ENCODE measurements at places on chromosomes 16 and 17. TPM values are rescaled to one million over a fixed set of nuclear protein-coding genes. Genes with fewer than 3 reads are reported as not detected.

DNA sequence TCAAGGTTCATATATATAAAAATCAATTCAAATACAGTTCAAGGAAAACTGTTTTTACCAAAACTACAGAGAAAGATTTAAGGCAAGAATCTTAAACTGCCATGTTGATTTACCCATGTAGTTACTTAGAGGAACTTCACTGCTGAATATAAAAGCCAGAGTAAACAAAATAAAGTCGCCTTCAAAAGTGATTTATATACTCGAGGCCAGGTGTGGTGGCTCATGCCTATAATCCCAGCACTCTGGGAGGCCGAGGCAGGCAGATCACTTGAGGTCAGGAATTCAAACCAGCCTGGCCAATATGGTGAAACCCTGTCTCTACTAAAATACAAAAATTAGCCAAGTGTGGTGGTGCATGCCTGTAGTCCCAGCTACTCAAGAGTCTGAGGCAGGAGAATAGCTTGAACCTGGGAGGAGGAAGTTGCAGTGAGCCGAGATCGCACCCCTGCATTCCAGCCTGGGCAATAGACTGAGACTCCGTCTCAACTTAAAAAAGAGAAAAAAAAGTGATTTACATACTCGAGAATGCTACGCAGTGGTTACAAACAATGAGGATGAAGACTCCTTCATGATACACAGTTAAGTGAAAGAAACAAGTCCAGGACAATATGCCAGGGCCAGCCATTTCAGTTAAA, 54.1 kb upstream of the CNEP1R1 start:
- DNase-seq = no peak

XAF1 gene
- total RNA-seq = 36.8 TPM

- no peak for DNase-seq
Measured at GRCh38 chr16:57935904-57936303, 35.0 kb downstream of the CNGB1 start.

HS3ST4 gene
- total RNA-seq = not detected

GRCh38 chr17:14831491-14831890, 433.6 kb downstream of the PMP22 start:
- DNase-seq = no peak

SLC38A8 gene
- not detected for total RNA-seq

GRCh38 chr16:86261379-86261778, 248.9 kb upstream of the FOXF1 start:
- DNase-seq = no peak

GRCh38 chr17:42019509-42020404, at the start of gene NKIRAS2:
NKIRAS2 (plus strand) TSS chr17:42020090; CDS start chr17:42021578, 1,488 bp downstream.
- DNase-seq = peak; percentile 67

CLEC18B gene
- total RNA-seq = not detected

CIBAR2 gene
- not detected for total RNA-seq

GRCh38 chr16:73743665-73744496, 552.7 kb upstream of the PSMD7 start:
- DNase-seq = no peak

DNA sequence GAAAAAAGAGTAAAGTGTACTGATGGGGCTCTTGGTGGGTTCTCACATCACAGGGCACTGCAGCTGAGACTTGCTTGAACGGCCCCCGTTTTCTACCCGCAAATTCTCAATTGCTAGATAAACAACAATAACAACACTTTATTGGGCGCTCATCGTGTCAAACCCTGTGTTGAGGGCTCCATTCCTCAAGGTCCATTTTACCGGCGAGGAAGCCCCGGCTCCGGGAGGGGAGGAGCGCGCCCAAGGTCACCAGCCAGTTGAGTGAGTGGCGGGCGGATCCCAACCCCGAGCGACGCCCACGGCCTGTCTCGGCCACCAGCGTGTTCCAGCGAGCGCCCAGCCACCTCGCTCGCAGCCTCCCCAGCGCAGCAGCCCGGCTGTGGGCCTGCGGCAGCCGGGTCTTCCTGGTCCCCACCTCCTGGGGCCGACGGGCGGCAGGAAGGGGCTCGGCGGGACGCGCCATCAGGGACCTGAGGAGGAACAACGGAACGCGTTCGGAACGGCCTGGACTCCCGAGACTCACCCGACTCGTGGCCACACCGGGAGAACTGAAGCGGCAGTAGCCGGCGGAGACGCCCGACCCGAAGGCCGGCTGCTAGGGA, 373 bp downstream of the CMC2 start:
- no peak for DNase-seq

NAA38 gene
- total RNA-seq = 49.5 TPM

DNA sequence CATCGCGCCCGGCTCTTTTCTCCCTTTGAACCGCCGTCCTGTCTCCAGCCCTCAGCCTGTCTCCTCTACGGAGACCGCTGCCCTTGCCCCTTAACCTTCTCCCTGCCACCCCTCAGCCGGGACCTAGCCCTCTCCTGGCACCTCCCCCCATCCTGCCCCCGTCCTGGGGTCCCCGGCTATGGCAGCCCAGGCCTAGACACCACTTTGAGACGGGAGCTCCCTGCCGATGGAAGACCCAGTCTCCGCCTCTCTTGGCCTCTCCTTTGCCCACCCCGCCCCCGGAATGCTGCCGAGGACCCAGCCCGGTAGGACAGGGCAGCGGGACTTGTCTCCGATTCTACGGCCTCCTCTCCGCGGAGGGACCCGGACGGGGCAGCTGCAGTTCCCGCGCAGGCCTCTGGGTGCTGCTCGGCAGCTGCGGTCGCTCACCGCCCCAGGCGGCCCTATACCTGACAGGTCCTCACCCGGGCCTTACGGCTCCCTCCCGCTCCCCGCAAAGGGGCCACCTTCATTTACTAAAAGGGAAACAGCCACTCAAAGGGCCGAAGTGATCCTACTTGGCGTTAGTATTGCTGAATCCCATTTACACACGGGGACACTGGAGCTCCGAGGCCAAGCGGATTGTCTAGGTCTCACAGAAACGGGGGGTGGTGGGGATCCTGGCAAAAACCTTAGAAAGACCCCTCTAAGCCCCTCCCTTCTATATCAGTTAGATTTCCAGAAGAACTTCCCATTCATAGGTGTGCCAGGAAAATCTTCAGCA, 32.6 kb upstream of the TAC4 start:
- no peak for DNase-seq

GRCh38 chr16:27326738-27327585, 13.2 kb downstream of the IL4R start:
- DNase-seq = peak; percentile 79

FDXR gene
- total RNA-seq = 4.4 TPM

DNA sequence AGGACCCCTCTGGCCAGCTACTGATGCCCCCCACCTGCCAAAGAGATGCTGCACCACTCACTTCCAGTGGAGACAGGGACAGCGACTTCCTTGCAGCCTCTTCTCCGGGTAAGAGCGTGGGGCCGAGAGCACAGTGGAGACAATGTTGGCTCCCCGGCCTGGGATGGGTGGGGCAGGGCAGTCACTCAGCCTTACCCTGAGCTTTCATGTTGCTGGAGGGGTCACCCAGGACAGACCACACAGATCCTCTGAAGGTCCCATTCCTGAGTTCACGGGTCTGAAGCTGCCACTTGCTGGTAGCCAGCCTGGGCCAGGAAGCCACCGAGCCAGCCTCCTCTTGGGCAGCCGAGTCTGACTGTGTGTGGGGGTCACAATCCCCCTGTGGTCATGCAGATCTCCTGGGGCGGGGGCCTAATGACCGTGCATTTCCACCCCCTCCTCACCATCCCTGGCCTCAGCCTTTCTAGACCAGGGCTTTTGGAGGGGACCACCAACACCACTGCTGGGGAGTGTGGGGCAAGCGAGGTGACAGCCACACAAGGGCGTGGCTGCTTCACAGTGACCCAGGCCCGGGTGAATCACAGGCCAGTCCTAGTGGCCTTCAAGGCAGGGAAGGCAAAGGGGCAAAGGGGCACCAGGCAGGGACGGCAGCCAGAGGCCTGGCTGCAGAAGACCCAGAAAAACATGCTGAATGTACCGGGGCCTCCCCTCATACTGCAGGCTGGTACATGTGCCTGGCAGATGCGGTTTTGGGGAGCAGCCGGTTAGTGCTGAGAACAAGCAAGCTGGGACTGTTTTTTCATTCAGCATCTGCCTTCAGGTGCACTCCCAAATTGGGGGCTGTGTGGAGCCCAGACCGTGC, 10.4 kb downstream of the TAF1C start:
- no peak for DNase-seq

DNA sequence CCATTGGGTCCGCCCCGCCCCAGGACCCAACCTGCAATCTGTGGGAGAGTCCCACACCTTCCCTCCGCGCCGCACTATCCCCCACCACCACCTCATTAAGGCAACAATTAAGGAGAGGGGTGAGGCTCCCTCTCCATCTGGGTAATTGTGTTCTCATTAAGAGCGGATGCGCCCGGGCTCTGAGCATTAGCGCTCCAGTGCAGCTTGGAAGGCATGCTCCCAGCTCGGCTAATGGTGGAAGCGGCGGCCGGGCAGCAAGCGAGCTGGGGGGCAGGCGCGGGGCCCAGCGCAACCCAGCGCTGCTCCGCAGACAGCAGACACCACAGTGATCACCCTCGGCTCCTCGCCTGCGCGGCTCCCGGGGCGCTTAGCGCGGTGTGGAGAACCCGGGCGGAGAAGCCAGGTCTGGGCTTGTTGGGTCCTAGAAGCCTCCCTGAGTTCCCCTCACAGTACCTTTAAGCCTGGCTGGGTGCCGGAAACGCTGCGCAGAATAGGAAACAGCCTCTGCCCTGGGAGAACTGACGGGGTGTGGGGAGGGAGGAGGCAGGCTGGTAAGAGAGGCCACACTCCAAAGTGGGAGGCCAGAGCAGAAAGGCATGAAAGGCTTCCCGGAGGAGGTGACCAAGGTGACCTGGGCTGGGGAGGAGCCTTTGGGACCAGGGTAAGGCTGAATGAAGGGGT, 6.4 kb downstream of the CBLN1 start:
- no peak for DNase-seq

DNA sequence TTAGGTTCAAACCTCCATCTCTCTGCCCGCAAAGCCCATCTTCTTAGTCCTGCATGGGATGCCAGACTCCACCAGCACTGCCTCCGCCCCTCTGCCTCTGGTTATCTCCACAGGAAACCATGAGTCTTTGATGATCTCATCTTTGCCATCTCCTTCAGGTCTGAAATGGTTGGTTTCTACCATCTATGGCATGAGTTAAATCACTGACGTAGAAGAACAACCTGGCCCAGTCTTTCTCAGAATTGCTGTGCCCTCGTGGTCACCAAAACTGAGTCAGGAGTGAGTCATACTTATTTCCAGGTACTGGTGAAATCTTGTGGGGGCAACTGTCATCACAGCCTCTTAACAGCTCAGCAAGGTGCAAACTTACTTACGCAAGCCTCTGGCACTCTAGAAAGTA, 468.7 kb upstream of the C16orf82 start:
- DNase-seq = no peak

- no peak for DNase-seq
Measured at GRCh38 chr17:44969144-44969780, 1.2 kb upstream of the C1QL1 start.

ARL5C gene
- total RNA-seq = not detected

- DNase-seq = peak; percentile 81
Measured at GRCh38 chr17:48544349-48545021, 424 bp downstream of the HOXB2 start.

GRCh38 chr17:77884967-77885641, 73.4 kb upstream of the TNRC6C start:
- no peak for DNase-seq

GRCh38 chr16:15446901-15447300, 12.5 kb downstream of the BMERB1 start:
- DNase-seq = no peak

GPR142 gene
- not detected for total RNA-seq

DNA sequence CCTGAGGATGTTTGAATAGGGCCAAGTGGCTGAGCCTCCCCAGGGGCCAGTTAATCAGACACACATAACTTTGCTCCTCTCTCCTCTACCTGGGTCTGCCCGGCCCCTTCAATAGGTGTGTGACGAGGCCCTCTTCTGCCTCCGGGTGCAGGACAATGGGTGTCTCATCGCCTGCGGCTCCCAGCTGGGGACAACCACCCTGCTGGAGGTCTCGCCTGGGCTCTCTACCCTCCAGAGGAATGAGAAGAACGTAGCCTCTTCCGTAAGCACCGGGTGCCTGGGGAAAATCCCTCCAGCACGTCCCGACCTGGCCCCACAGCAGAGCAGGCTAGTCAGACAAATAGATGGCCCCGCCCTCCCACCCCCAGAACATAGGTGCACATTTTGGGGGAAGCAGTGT, 16.1 kb upstream of the KIF19 start:
- no peak for DNase-seq

RDM1 gene
- not detected for total RNA-seq

- DNase-seq = no peak
Measured at GRCh38 chr17:79888811-79889634, 49.8 kb upstream of the CBX4 start.

SLC2A4 gene
- total RNA-seq = 7.7 TPM

GRCh38 chr16:57774705-57775285, 27.5 kb downstream of the KIFC3 start:
- DNase-seq = no peak

DNA sequence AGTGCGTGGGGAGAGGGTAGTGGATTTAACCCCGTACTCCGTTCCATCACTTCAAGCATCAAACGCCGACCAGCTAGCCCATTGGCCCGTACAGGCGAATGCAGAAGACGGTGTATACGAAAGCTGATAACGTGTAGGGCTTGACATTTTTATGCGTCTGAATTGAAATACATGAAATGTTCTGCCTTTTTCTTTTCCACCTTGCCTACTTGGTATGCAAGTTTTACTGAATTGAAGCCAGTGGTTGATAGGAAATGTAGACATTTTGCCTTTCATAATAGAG, 834 bp upstream of the STAT3 start:
- DNase-seq = no peak

GRCh38 chr16:56268799-56269198, 77.5 kb downstream of the GNAO1 start:
- no peak for DNase-seq

- DNase-seq = no peak
Measured at GRCh38 chr17:38844261-38844757, 9.2 kb downstream of the RPL23 start.

TSPAN10 gene
- 0.27 TPM for total RNA-seq

GRCh38 chr17:9985646-9986045, 80.6 kb upstream of the RCVRN start:
- DNase-seq = no peak

DNA sequence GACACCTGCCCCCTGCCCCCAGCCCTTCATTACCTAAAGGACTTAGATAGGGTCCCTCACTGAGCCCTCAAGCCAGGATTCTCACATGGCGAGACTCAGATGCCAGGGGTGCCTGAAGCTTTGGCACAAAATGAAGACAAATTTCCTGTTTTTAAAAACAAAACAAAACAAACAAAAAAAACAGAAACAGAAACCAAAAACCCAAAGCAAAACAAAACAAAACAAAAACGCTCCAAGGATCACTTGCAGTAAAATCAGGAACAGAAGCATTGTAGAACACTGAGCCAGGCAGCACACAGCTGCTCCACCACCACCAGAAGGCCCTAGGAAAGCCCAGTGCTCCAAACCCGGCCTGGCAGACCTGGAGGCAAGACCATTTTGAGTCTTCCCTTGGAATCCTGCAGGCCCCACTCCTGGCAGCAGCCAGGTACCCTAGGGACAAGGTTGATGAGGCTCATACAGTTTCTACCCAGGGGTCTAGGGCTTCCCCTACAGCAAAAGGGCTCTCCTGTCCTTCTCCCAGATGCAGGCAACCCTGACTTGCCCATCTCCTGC, 20.8 kb downstream of the MYO18A start:
- DNase-seq = no peak

P2RX5 gene
- 2.3 TPM for total RNA-seq

All from thoracic aorta (tissue), 2 donors.